ENCODE measurements at places on chromosomes 2 and 18. TPM values are rescaled to one million over a fixed set of nuclear protein-coding genes. Genes with fewer than 3 reads are reported as not detected.

DNAH7 gene
- not detected for total RNA-seq

KCNJ13 gene
- total RNA-seq = not detected

ANKRD36C gene
- 7.5 TPM for total RNA-seq

ENOSF1 gene
- total RNA-seq = 27.3 TPM

NEB gene
- total RNA-seq = 0.13 TPM

HYCC2 gene
- total RNA-seq = 3.7 TPM
